ENCODE measurements at places on chromosomes 3 and 15.

- DNase-seq = no peak
These were observed 30.6 kb upstream of the FAM107A start for GRCh38 chr3:58607816-58608215.

DNA sequence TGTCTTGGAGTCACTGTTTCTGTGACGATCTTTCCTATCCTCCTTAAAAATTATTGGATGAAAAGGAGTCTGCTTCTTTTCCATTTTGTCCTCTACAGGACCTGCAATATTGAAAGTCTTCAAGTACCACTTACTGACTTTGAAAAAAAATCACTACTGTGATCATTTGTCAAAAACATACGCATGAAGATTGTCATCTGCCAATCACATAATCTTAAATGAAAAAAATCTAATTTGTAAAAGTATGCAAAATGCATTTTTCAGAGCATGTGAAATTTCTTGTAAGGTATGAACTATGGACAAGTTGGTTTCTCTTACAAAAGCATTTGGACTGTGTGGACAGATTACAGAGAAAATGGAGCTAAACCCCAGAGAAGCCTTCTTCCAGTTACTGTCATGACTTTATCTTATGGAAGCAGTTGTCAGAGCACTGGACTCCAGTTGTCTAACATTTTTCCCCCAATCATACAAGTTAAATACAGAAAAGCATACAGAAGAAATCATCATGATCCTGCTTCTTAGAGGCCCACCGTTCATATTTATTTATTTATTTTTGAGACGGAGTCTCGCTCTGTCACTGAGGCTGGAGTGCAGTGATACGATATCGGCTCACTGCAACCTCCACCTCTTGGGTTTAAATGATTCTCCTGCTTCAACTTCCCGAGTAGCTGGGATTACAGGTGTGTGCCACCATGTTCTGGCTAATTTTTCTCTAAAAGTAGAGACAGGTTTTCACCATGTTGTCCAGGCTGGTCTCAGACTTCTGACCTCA is 3.4 kb upstream of the PXK start:
- no peak for DNase-seq

GRCh38 chr3:123745184-123745855 is 138.8 kb downstream of the MYLK start:
- no peak for DNase-seq

DNA sequence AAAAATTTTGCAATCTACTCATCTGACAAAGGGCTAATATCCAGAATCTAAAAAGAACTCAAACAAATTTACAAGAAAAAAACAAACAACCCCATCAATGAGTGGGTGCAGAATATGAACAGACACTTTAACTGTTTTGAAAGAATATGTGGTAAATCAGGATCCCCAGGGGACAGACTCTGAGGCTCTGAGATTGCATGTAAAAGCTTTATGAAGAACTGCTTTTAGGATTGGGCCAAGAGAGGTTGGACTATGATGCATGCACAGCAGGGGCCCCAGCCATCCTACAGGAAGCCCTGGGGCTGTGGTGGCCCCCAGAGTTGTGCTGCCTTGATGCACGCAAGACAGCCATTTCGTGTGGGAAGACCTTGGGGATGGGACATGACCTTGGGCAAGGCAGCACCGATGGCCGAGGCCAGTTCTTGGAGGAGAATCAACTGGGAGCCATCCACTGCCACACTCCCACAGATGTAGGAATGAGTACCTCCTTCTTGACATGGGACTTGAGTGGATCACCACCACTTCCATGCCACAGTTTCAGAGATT is 298.1 kb upstream of the THBS1 start:
- DNase-seq = no peak

- DNase-seq = no peak
These were observed 158.0 kb downstream of the RAB11A start for GRCh38 chr15:66027268-66027805.

GRCh38 chr3:61422945-61423673 is 138.3 kb upstream of the PTPRG start:
- DNase-seq = peak; percentile 20

DNA sequence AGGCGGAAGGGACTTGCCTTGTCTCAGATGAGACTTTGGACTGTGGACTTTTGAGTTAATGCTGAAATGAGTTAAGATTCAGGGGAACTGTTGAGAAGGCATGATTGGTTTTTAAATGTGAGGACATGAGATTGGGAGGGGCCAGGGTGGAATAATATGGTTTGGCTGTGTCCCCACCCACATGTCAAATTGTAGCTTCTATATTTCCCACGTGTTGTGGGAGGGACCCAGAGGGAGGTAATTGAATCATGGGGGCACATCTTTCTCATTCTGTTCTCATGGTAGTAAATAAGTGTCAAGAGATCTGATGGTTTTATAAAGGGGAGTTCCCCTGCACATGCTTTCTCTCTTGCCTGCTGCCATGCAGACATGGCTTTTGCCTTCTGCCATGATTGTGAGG is 89.2 kb downstream of the CGGBP1 start:
- no peak for DNase-seq

DNA sequence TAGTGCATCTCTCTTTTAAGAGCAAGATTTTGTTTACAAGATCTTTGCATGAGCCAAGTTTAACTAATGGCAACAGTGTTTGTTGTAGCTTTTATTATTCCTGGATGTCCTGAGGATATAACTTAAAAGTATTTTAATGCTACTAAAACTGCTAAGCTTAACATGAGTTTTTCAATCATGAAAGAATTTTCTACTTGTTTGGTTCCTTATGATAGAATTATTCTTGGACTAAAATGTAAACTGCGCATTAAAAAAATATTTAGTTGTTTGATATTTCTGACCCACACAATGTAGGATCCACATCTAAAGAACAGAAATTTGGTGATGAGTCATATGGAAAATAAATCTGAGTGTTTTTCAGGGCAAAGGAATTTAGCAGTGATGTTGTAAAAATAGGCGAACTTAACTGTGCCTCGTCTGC is 70.8 kb downstream of the RAP2B start:
- DNase-seq = peak; percentile 64

Data from fibroblast of skin of left quadriceps (primary cell).